ENCODE measurements at places on chromosomes 3 and 15.
A peak's percentile ranks its signal among the peaks of the same experiment; 100 is the strongest.

- DNase-seq = peak; percentile 45
These were observed 769 bp downstream of the C2CD4A start for GRCh38 chr15:62067448-62068044.

GRCh38 chr3:4986175-4986781, 7.0 kb downstream of the BHLHE40 start:
- no peak for DNase-seq

DNA sequence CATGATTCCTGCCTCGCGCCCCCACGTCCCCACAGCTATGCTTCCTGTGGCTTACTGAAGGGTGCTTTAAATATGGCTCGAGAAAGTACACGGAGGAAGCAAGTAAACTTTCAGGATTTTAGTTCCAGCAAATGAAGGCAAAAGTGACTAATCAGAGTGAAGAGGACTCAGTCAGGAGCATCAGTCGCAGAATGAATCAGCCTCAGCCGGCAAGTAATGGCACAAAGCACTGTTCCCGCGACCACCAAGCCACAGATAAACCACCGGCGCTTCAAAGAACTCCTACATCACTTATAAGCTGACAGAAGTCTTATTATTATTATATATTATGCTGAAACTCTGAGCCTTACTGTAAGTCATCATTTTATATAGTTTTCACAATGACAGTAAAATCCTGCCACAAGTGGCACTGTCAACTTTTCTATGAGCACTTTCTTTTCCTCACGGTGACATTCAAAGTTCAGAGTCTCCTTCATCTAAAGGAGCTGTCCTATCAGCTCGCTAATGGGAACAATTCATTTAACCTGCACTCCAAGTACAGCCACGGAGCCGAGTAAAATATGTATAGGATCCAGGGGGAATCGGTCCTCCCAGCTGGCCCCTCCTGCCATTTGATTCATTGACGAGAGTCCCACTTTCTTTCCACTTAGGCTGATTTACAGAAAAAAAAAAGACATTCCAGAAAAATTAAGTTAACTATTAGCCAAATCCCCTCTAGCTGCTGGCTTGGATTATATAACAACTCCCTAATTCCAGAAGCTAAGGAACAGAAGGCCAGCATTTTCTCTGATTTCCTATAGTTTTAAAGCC, 217.0 kb upstream of the ICE2 start:
- DNase-seq = peak; percentile 86

GRCh38 chr3:172204716-172205115, 165.3 kb downstream of the FNDC3B start:
- DNase-seq = no peak

GRCh38 chr3:34207002-34207401, 408.6 kb downstream of the PDCD6IP start:
- no peak for DNase-seq

DNA sequence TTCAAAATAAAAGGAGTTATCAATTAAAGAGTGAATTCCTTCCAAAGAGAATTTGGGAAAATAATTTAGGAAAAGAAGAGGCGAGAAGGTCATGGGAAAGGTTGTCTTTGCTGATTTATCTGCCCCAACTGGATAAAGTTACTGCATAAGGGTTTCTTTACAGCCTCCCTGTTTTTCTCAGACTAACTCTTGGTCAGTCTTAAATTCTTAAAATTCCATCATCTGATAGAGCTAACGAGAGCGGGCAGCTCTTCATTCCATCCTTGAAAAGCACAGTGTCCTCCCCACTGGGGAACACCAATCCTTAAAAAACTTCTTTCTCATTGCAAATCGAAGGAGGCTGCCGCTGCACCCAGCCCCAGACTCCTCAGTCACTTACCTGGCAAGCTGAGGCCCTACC, 107.2 kb downstream of the PGPEP1L start:
- no peak for DNase-seq

DNA sequence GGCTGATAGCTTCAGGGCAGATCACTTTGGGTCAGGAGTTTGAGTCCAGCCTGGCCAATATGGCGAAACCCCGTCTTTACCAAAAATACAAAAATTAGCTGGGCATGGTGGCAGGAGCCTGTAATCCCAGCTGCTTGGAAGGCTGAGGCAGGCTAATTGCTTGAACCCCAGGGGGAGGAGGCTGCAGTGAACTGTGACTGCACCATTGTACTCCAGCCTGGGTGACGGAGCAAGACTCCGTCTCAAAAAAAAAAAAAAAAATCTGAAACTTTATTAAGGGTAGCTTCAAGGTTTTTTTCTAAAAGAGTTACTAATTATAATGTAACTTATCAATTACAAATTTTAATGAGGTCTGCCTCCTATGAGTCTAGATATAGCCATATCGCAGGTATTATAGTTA, 5.1 kb downstream of the NECTIN3 start:
- no peak for DNase-seq

DNA sequence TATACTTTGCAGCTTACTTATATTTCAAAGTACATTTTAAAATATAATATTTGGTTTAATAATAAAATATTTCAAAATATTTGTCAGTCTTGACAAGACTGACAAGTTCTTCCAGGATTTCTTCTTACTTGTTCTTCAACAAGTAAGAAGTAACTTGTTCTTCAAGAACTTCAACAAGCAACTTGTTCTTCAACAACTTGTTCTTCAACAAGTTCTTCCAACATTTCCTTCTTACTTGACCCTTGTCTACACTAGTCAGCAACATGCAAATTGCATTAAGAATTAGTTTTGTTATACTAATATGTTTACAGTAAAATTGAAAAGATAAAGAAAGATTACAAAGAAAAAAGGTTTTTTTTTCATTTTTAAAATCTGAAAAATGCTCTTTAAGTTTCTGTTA, 731.7 kb downstream of the NSUN3 start:
- DNase-seq = no peak

GRCh38 chr3:126184465-126185000, 4.1 kb upstream of the ALDH1L1 start:
- no peak for DNase-seq

DNA sequence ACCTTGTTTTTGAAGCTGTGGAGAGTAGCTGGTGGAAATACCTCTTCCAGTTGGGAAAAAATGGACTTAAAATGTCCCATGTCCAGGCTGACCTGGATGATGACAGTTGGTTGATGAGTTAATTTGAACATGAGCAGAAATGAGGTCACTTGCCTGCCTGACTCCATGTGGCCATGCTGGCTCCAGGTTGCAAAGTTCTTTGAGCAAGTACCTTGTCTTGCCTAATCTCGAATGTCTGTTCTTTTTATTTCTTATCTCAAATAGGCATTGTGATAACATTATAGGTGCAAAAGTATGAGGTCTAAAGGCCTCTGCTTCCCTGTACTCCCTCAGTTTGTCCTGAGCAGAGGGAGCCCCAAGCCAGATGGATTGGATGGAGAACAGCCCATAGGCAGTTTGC, 9.0 kb downstream of the MAPKBP1 start:
- no peak for DNase-seq

GRCh38 chr3:71987089-71987735, 202.3 kb upstream of the PROK2 start:
- no peak for DNase-seq

DNA sequence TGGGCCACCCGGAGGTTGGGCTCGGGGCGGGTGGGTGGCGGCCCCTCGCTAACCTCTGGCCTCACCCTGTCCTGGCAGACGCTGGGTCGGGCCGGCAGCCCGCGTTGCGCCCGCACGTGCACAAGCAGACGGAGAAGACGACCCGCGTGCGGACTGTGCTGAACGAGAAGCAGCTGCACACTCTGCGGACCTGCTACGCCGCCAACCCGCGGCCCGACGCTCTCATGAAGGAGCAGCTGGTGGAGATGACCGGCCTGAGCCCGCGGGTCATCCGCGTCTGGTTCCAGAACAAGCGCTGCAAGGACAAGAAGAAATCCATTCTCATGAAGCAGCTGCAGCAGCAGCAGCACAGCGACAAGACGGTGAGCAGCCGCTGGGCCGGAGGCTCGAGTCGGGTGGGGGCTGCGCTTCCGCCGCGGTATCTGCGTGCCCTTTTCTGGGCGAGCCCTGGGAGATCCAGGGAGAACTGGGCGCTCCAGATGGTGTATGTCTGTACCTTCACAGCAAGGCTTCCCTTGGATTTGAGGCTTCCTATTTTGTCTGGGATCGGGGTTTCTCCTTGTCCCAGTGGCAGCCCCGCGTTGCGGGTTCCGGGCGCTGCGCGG, 3.7 kb downstream of the ISL2 start:
- DNase-seq = peak; percentile 43

DNA sequence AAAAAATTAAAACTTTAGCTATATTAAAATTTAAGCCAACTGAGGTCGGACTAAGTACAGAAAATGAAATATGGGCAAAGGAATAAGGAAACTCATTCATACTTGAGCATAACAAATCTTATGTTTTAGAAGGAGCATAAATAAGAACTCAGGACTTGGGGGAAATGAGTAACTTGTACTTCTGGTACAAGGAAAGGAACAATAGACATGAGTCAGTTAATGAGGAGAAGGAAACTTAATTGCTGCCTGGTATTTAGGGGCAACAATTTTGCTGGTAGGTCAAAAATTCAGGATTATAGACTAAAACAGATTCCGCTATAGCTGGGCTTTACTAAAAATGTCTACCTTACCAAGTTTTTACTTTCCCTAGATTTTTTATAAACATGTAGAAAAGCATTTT, 113.1 kb downstream of the MYO5A start:
- no peak for DNase-seq

- DNase-seq = no peak
These were observed 64.1 kb downstream of the NIPA2 start for GRCh38 chr15:22902578-22902977.

DNA sequence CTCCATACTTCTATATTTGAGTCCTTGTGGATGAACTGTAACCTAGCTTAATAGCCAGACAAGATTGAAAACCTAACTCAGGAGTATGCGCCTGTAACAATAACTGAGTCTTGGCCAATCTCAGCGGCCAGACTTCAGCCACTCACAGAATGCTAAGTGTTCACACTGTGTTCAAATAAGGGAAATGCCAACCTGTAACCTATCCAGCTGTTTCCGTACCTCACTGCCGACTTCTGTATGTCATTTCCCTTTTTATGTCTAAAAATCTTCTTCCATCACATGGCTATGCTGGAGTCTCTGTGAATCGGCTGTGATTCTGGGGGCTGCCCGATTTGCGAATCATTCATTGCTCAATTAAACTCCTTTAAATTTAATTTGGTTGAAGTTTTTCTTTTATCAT, 169.2 kb downstream of the NFKBIZ start:
- DNase-seq = no peak

DNA sequence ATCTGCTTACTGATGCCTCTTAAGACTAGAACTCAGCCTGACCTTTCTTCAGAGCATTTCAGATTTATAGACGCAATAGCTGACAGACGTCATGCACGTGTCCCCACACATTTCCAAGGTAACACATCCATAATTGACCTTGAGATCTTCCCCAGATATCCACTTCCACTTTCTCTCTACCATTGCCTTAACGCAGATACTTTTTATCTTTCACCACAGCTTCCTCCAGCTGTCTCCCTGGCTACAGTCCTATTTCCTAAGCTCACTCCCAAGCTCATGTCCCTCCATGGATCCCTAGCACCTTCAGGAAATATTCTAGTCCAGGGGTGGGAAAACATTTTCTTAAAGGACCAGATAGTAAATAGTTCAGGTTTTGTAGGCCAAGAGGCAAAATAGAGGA, 173.0 kb upstream of the MITF start:
- DNase-seq = no peak

DNA sequence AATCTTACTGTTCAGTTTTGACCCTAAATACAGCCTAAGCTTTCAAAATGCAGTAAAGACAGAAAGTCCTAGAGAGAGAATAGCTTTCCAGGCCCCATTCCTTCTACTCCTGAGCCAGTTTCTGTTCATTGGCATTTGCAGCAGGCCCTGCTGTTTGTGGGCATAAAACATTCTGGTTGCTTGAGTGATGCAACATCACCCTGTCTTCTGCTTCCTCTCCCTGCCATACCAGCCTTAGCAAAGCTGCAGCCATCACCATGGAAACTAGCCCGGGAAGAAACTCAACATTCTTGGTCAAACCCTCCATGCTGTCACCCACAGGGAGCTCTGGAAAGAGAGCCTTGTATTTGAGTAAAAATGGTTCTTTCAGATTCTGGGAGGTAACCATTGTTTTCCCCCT, 325.7 kb downstream of the MAGI1 start:
- DNase-seq = no peak

- DNase-seq = no peak
These were observed 14.5 kb downstream of the SPTBN5 start for GRCh38 chr15:41879321-41879845.

- no peak for DNase-seq
These were observed 98.7 kb downstream of the SMAD6 start for GRCh38 chr15:66800584-66801235.

GRCh38 chr3:197500812-197501211, 55.0 kb downstream of the BDH1 start:
- DNase-seq = no peak

GRCh38 chr3:151899996-151900395, 26.6 kb downstream of the SUCNR1 start:
- DNase-seq = no peak

GRCh38 chr15:61159901-61160300, 69.2 kb downstream of the RORA start:
- DNase-seq = no peak

GRCh38 chr3:105649480-105649879, 219.3 kb downstream of the CBLB start:
- DNase-seq = no peak

GRCh38 chr15:92277776-92278175, 115.9 kb upstream of the ST8SIA2 start:
- peak; percentile 25 for DNase-seq

- no peak for DNase-seq
These were observed 100.4 kb upstream of the PPP2R3A start for GRCh38 chr3:135865085-135865484.

Data from stimulated activated CD8-positive, alpha-beta memory T cell treated with anti-CD3 and anti-CD28 coated beads, Interleukin-4, amount 100 ng/mL, for 48 hours (primary cell).